Uterus (tissue), 4 donors: ENCODE measurements at places on chromosomes 5 and 9. TPM values are rescaled to one million over a fixed set of nuclear protein-coding genes. Genes with fewer than 3 reads are reported as not detected.

Gene CEP78
- 19.4 TPM for total RNA-seq

Gene CLK4
- 40.3 TPM for total RNA-seq

Gene BTNL8
- total RNA-seq, result not detected

Gene FGF1
- total RNA-seq, result 0.51 TPM

Gene AGXT2
- total RNA-seq, result not detected

Gene GPR151
- total RNA-seq, result not detected

Gene DOCK8
- 14.1 TPM for total RNA-seq

Gene PARP8
- total RNA-seq, result 23.8 TPM
